ENCODE measurements at places on chromosomes 1 and 21.

GRCh38 chr1:111463029-111463683, 10.6 kb upstream of the C1orf162 start:
- peak; percentile 40 for DNase-seq

DNA sequence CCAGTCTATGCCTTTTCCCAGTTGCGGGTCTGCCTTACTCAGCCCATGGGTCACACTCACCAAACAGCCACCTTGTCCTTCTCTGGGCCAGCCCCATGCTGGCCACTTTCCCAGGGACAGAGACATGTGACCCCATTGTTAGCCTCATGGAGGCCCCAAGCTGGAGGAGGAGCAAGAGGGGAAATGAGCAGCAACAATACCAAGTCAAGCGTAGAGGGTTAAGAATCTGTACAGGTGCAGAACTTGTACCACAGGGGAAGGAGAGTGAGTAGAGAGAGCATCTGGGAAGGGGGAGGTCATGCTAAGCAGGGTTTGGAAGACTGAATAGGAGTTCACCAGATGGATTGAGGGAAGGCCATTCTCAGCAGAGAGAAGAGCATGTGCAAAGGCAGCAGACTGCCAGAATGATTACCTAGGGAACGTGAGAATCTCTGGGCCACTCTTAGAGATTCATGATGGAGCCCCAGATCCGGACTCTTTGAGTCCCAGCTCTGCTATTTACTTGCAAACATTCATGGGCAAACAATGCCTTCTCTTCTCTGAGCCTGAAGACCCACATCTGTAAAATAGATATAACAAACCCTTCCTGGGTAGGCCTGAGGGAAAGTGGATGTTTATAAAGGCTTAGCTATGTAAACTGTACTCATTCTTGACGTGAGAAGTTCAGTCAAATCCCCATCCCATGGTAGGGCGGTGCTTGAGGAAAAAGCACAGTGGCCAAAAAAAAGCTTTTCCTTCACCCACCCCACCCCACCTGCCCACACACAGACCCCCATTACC, 2.8 kb upstream of the SLC2A1 start:
- DNase-seq, result peak; percentile 54

DNA sequence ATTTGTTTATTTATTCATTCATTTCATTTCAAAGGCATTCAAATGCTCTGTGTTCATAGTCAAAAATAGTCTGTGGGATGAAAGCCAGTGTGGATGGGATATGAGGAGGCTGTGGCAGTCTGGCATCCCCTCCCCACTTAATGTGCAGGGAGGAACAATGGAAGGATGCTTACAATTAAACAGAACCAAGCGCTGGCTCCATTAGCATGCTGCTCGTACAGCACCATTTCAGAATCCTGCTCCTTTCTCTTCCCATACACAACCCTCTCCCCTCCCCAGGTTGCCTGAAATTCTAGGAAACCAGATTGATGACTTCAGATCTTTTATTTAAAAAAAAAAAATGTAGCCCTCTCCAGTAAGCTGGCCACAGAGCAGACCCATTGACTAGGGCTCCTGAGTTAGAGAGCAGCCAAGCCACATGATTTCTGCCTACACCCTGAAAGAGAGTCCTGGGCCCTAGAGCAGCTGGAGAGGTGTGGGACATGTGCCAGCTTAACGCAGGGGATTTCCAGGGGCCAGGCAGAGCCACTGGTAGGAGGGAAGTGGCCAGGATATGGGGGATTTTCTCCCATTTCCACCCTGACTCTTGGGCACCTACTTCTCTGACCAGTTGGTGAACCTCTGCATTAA, 205.2 kb downstream of the ASTN1 start:
- no peak for DNase-seq

DNA sequence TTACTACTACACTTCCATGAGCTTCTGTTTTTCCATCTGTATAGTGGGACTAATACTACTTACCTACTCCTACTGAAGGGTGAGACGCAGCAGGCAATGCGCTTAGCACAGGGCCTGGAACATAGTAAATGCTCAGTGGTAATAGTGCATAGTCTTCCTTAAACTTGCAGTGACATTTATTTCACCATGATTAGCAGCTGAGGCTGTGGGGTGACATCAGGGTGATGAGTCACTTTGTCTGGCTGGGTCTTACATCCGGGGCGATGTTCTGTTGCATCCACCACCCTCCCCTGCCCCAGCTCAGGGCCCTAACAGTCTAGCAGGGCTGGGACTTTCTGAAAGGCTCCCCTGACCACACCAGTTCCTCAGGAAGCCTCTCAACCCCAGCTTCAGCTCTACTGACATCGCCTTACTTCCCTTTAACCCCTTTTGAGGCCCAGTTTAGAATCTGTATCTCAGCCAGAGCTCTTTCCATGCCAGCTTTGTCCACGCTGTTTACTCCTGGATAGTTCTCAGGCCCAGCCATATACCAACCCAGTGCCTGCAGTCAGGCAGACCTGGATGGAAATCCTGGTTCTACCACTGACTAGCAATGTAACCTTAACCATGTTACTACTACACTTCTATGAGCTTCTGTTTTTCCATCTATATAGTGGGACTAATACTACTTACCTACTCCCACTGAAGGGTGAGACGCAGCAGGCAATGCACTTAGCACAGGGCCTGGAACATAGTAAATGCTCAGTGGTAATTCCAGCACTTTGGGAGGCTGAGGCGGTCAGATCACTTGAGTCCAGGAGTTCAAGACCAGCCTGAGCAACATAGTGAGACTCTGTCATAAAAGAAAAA, 66.3 kb downstream of the CD58 start:
- DNase-seq, result peak; percentile 94

DNA sequence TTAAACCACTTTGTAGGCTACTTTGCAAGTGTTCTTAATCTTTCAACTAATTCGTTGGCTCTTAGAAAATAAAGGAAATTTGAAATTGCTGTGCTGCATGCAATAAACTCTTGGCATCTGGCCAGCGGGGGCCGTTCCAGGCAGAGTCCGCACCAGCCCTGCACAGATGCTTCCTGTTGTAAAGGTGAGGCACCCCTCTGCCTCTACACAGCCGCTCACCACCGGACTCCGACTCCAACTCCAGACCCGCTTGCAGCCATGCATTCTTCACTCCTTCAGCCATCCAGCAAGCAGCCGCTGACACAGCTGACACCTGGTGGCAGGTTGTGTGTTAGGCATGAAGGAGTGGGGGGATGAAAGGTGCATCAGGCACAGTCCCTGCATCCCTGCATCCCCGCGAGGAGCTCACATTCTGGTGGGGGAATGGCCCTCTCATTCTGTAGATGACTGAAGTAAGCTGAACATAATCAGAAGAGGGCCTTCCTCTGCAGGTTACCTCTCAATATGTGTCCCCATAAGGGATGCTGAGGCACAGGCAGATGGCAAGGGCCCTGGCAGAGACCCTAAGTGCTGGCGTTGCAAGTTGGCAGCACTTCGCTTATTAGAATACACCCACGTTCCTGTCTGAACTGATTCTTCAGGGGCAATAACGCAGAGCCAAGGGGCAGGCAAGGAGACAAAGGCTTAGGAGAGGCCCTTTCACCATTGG, 56.8 kb downstream of the GLIS1 start:
- DNase-seq, result no peak

Measured in hematopoietic multipotent progenitor cell treated with erythropoietin and hydrocortisone succinate and interleukin-3 and kit ligand, for 15 days (in vitro differentiated cells).